ENCODE measurements at places on chromosomes 11 and 22.
A peak's percentile ranks its signal among the peaks of the same experiment; 100 is the strongest.

DNA sequence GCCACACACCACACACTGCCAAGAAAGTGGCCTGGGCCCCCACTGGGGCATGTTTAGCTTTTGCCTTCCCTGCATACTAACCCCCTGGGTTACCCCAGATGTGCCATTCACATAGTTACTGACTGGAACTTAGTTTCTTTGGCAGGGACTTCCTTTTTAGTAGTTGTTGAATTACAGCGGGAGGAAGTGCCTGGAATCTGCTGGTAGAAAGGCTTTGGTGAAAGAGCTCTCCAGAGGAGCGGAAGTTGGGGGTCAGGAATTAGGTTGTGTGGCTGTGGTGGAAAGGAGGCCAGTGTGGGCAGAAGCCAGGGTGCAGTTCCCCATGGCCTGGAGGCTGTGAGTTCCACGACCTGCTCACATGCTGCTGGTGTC, 69.0 kb downstream of the MED15 start:
- DNase-seq, result no peak

DNA sequence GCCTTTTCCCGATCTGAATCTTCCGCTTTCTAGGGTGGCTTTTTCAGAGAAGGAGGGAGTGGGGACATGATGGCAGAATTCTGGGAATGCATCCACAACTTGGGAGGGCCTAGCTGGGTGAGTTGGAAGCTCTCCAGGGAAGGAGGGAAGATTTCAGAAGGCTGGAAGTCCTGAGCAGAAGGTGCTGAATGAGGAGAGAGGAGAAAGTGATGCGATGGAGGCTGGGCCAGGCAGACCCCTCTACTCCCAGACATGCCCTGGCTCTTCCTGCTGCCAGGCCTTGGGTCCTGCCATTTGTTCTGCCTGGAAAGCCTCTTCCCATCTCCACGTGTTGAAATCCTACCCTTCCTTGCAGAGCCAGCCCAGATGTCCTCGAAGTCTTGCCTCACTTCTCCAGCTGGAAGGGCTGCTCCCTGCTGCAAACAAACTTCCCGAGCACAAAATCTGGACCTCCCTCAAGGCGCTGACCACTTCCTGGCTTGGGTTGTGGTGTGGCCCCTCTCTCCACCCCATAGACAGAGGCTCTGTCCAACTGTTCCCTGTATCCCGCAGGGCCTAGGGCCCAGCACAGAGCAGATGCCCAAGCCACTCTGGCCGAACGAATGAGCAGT, 16.8 kb downstream of the LRRC32 start:
- DNase-seq, result no peak

- no peak for DNase-seq
These were observed 71.4 kb upstream of the GRK3 start for GRCh38 chr22:25492841-25493734.

GRCh38 chr11:45859661-45860140, 12.4 kb downstream of the CRY2 start:
- DNase-seq, result no peak

DNA sequence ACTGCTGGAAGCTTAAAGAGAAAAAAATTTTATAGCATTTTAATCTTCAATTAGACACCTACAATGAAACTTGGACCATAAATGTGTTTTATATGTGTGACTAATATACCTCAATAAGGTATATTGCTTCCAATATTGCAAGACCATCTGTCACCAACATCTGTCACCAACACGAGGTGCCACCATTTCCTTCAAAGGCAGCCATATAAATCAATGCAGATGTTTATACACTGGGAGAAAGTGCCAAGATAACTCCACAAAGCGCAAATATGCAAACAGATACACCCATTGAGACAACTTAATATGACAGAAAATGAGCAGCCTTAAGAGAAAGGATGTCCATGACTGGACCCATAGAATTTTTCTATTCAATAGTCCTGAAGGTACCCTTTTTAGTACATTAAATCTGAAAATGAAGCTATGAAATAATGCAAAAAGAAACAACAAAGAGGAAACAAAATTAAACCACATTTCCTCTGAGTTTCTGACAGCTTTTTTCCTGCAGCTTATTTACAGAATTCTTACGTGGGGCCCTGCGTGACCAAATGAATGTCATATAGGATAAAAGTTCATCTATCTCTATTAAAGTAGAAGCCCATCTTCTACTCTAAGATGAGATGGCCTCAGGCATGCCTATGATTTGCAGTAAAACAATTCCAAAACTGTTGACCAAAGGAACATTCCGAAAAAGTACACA, 12.5 kb downstream of the MPZL3 start:
- no peak for DNase-seq

DNA sequence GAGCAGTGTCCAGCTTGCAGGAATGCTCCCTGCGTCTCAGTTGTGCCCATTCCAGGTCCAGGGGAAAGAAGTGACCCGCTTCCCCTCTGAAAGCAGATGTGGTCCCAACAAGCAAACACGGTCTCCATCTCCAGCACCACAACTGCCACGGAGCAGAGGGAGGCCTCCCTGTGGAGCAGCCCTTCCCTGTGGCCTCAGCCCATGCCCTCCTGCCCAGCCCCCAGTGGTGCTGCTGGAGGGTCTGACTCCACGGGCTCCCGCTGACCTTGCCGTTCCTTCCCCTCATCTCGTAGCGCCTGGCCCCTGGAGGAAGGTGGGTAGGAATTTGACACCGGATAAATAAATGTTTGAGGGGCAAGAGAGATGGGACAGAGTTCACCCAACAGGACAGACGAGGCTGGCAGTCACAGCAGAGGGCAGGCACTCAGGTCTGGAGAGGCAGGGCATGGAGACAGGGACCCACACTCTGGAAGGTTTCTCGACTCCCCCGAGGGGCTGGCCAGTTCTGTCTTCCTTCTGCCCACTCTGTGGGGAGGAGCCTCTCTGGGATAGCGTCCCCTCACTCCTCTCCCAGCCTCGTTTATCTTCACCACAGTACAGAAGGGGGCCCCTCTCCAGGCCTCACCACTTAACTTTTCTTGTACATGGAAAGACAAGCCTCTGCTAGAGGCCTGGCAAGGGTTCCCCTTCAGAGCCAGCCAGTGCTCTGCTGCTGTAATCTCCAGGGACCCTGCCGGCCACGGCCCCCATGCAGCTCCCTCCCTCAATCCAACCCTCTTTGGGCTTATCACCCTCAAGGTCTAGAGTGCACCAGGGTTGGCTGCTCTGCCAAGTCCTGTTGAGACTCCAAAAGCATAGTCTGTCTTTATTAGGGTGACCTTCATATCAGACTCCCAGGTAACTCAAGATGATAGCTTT, 7.5 kb upstream of the ST3GAL4 start:
- DNase-seq, result no peak

GRCh38 chr11:119108857-119109221, 1.7 kb downstream of the C2CD2L start:
- DNase-seq, result no peak

GRCh38 chr11:2525941-2526807, 81.4 kb downstream of the KCNQ1 start:
- no peak for DNase-seq

DNA sequence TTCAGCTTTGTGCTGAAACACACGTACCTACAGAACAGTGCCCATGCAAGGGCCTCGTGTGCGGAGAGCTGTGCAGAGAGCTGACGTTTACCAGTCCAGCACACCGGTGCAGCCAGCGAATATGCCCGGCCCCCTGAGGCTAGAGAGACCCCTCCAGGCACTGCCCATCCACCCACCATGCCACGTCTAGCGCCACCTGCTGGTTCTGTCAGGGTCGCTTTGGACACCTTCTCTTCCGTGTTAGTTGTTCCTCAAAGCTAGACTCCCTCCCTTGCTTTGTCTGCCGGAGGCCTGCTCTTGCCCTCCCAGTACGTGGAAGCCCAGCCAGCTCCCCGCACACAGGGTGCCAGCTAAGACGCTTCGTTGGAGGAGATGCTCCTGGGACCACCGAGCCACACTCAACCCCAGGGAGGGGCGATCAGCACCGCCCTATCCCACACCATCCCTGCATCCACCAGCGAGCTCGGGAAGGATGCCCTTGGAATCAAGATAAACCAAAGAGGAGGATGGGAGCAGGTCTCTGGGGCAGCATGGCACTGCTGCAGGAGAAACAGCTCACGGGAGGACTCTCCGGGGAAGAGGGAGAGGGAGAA, 43.4 kb downstream of the CPT1A start:
- peak; percentile 69 for DNase-seq

DNA sequence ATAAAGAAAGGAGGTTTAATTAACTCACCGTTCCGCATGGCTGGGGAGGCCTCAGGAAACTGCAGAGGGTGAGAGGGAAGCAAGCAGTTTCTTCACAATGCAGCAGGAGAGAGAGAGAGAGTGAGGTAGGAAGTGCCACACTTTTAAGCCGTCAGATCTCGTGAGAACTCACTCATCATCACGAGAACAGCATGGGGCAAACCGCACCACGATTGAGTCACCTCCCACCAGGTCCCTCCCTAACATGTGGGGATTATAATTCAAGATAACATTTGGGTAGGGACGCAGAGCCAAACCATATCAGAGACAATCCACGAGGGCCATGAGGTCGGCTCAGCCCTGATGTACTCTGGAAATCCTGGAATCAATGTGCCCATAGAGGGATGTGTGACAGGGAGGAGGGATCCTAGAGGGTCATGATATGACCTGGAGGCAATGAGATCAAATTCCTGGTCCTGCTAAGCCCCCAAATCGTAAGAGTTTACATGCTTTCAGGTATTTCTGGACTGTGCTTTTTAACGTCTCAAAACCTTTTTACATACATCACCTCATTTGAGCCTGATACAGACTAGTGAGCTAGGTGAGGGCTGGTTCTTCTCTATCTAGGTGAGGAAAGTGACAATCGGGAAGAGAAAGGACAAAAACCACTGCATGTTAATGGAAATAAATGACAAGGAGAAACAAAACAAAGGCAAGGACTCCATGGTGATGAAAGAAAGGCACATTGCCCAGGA, 19.5 kb upstream of the RASSF10 start:
- no peak for DNase-seq

DNA sequence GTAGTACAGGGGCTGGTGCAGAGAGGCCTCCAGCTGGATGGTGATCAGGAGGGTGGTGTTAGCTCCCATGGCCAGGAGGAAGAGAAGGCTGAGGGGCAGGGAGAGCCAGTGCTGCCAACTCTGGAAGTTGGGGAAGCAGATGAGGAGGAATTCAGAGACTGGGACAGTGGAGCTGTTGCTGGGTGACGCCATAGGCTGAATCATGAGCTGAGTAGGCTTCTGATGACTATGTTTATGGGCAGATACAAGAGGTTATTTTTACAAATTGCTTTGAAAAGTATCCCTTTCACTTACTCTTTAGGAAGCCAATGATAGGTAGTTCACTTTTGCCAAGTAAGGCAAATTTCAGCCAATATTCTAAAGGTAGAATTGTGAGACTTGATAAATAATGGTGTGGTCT, 3.1 kb downstream of the OR56A1 start:
- no peak for DNase-seq
